ENCODE measurements at places on chromosomes 2 and 18.

GRCh38 chr2:213149949-213150314, 1.5 kb downstream of the IKZF2 start:
- no peak for DNase-seq

GRCh38 chr18:34787931-34788532, 77.9 kb downstream of the DTNA start:
- peak; percentile 4 for DNase-seq

- no peak for DNase-seq
Observed at GRCh38 chr2:176081837-176082524, 1.8 kb downstream of the EVX2 start.

GRCh38 chr18:48926420-48926857, 24.3 kb downstream of the SMAD7 start:
- DNase-seq, result no peak

DNA sequence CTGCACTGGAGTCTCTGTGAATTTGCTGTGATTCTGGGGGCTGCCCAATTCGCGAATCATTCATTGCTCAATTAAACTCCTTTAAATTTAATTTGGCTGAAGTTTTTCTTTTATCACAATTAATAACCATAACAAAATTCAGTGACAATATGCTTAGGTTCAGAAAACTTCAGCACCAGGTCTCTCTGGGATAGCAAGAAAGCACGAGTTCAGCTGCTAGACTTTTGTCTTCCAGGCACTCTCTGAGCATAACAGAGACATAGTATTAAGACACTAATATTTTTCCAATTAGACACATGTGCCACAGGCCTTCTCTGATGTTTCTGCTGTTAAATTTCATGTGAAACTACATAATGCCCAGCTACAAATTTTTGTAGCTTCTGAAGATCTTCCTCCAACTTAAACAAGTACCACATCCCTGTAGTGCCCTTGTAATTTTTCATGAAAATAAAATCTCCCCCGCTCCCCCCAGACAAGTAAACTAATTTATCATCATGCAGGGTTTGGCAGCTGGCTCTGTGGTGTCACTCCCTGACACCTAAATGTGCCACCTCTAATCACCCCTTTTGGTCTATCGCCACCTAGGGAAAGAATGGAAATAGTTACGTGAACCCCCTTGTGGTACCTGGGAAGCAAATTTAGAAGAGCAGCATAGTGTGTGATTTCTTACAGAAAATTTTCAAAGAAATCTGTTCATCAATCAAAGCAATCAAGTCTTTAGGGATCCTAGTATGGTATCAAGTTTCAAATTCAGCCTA, 94.1 kb downstream of the CSRNP3 start:
- DNase-seq, result no peak

DNA sequence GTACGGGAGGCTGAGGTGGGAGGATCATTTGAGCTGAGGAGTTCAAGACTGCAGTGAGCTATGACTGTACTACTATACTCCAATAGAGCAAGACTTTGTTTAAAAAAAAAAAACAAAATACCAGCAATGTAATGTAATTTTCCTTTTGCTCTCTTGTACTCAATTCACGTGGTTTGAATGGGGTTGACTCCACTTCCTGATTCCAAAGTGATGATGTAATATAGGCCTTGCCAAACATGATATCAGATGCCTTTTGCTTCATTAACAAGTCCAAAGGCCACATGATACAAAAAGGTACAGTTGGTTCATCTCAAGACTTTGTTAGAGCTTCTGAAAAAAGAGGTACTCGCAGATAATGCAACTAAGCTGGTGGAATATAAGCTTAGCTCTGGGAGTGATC, 321.8 kb downstream of the ZEB2 start:
- DNase-seq, result peak; percentile 9

GRCh38 chr2:215320679-215321078, 8.8 kb downstream of the ATIC start:
- DNase-seq, result no peak

GRCh38 chr2:172985139-172985892, 90.3 kb upstream of the MAP3K20 start:
- peak; percentile 10 for DNase-seq

DNA sequence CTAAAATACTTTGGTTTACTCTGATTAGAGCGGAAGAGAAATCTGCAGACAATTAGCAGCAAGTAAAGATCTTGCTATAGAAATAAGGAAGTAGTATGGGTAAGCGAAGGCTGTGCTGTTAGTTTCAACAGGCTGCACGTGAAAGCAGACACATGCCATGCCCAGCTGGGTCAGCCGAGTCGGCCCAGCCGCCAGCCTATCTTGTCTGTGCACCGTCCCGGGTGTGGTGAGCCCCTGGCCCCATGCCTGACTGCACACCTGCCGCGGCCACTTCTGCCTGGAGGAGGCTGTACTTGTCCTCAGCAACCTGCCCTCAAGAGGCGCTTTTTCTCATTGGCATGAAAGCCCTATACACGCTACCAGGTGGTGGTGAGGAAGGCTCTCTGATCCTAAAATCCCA, 185.5 kb downstream of the SEPTIN10 start:
- DNase-seq, result no peak

DNA sequence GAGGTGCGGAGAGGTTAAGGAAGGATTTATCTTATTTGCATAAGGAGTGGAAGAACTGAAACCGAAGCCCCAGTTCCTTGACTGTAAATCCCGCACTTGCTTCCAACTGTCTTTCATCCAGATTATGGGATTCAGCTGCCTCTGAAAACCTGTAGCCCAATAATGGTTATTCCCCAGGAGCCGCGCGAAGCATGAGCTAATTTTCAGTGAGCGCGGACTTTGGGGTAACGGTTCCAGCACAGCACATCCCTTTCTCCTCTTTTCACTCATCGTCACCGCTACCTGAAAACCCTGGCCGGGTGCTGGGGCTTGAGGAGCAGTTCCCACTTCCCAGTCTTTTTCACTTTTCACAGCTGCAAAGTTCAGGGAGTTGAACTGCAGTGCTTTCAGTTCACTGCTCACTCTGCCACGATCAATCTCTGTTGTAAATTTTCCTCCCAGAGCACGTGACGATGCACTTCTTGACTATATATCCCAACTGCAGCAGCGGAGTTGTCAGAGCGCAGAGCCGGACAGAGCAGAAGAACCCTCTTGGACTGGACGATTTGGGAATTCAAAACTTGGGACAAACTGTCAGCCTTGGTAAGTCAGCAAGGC, at the start of gene KCNE4:
Gene KCNE4, plus strand, starts transcription at position 498 of the 597 bp plus-strand sequence. CDS start 641 bp downstream, outside the sequence.
- no peak for DNase-seq

DNA sequence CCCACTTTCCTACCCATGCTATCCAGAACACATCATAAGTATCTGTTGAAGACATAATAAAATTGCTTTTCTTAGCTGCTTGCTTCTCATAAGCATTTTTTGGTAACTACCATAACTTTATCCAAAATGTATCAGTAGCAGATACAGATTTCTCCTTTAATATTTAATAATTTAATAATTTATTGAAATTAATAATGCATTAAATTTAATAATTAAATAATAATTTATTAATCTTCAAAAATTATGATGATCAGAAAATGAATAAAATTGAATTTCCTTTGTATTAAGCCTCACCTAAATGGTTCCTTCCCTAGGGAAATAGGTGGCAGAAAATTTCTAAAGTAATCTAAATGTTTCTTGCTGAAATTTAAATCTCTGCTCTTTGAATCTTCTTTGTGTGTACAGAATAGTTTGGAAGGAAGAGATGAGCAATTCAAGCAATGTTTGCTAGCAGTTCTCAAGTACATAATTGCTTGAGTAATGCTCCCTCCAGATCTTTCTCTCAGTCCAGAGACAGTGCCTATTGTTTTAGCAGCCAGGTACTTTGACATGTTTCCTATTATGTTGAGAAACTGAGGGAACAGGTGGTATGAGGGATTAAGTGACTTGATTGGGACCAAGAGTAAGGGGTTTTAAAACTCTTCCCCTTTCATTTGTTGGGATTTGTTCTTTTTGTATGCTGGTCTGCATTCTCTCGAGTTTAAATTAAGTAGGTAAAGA, 123.1 kb upstream of the CYP26B1 start:
- no peak for DNase-seq

DNA sequence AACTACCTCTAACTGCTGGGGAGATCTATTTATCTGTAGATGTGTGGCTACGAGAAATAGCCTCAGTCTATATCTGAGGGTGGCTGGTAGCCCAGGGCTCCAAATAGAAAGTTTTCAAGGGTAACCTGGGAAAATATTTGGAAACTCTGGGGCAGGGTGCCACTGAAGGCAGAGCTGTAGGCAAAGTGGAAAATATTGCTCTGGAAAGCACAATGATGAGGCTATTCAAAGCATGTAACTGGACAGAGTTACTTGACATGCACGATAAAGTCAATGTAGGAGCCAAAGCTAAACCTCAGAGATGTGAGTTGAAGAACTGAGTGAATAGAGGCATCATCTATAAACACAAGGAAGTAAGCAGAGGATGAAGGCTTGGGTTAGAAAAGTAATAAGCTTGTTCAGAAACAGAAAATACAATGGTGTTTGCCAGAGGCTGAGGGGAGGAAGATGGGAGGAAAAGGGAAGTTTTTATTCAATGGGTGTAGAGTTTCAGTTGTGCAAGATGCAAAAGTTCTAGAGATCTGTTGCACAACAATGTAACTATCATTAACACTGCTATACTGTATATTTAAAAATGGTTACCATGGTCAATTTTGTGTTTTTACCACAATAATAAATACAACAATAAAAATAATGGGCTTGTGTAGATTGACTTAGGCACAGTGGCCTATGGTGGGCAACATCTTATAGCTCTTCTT, 171.6 kb downstream of the MBD2 start:
- no peak for DNase-seq

- DNase-seq, result no peak
Observed at GRCh38 chr18:78977637-78978348, 1.8 kb upstream of the SALL3 start.

- DNase-seq, result no peak
Observed at GRCh38 chr2:40452786-40453185, 896 bp upstream of the SLC8A1 start.

DNA sequence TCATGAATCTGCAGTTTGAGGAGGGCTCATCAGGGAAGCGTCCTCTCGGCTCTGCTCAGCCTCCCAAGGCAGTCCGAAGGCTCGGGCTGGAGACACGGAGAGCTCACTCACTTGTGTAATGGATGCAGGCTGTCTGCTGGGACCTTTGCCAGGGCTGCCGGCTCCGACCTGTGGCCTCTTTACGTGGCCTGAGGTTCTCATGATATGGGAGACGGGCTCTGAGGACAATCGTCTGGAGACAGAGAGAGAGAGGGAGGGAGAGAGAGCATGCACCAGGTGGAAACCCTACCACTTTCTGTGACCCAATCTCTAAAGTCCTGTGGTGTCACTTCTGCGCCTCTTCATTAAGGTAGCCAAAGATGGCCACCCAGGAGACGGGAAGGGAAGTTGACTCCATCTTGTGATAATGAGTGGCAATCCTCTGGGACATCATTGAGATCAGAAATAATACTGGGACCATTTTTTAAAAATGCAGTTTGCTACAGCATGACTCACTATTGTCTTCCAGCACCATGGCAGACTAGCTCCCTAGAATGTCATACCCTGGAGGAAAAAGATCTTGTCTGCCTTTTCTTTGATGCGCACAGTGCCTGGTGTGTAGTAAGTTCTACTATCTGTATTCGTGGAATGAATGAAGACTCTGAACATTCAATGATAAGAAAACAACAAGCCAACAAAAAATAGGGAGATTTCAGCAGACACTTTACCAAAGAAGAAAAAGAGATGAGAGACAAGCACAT, 60.2 kb downstream of the CD8B2 start:
- DNase-seq, result no peak

GRCh38 chr2:86375623-86376022, 38.2 kb upstream of the REEP1 start:
- DNase-seq, result no peak

- no peak for DNase-seq
Observed at GRCh38 chr2:20539133-20539719, 92.4 kb downstream of the RHOB start.

GRCh38 chr2:95350774-95351597, 51.5 kb upstream of the FAHD2A start:
- DNase-seq, result no peak

DNA sequence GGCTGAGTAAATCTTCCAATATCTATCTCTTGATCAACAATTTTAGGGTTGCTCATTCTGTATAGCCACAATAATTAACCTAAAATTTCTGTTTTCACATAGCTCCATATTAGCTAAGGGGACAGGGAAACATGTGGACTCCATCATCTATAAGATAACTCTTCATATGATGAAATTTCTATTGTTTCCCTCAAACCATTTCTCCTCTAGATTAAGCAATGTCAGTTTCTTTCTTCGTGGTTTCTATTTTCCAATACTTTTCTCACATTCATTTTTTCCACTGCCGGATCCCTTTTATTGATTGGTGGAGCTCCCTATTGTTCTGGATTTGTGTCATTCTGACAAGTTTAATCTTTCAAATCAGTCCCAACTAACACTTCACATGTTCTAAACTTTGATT, 1221.3 kb upstream of the ZEB2 start:
- DNase-seq, result no peak

GRCh38 chr18:32138332-32138982, 46.8 kb downstream of the RNF138 start:
- no peak for DNase-seq

- no peak for DNase-seq
Observed at GRCh38 chr2:15677141-15677843, 85.6 kb downstream of the DDX1 start.

GRCh38 chr2:23835423-23835822, 91.5 kb downstream of the ATAD2B start:
- no peak for DNase-seq

DNA sequence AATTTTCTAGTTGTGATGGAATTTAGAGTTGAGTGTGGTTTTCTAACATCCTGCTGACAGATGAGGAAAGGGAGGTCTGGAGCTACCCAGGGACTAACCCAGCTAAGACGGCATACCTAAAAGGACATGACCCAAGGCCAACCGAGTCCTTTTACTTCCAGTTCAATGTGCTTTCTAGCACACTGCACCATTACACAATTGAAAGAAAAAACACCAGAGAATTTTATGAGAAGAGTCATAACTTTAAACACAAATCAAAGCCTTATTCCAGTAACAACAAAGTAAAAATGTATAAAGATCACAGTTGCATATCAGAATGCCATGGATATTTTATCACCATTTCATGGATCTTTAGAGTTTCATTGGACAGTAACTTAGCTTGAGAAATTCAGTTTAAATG, 480.3 kb downstream of the MEIS1 start:
- no peak for DNase-seq

- DNase-seq, result no peak
Observed at GRCh38 chr18:28707006-28707405, 530.1 kb upstream of the CDH2 start.

GRCh38 chr2:4765787-4766530, 926.2 kb upstream of the SOX11 start:
- no peak for DNase-seq

DNA sequence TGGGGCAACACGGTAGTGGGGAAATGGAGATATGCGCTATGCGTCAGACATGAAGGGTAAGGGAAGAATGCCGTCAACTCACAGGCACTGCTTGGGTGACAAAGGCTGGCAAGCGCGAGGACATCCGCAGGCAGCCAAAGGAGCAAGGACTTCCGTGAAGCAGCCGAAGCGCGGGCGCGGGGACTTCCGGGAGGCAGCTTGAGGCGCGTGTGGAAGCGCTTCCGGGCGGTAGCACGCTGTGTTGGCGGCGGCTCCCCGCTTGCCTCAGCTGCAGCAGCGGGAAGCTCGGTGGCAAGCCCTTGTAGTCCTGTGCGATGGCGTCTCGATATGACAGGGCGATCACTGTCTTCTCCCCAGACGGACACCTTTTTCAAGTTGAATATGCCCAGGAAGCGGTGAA, at the start of gene PSMA8:
Gene PSMA8, plus strand, starts transcription at position 218 of the 400 bp plus-strand sequence. Its CDS starts 97 bp downstream, at position 315.
- DNase-seq, result peak; percentile 55

All from stimulated activated CD4-positive, alpha-beta T cell treated with anti-CD3 and anti-CD28 coated beads, Interleukin-1b, Interleukin-23, amount 100 ng/mL, for 48 hours (primary cell).